ENCODE measurements at places on chromosomes 16 and 17.

DNA sequence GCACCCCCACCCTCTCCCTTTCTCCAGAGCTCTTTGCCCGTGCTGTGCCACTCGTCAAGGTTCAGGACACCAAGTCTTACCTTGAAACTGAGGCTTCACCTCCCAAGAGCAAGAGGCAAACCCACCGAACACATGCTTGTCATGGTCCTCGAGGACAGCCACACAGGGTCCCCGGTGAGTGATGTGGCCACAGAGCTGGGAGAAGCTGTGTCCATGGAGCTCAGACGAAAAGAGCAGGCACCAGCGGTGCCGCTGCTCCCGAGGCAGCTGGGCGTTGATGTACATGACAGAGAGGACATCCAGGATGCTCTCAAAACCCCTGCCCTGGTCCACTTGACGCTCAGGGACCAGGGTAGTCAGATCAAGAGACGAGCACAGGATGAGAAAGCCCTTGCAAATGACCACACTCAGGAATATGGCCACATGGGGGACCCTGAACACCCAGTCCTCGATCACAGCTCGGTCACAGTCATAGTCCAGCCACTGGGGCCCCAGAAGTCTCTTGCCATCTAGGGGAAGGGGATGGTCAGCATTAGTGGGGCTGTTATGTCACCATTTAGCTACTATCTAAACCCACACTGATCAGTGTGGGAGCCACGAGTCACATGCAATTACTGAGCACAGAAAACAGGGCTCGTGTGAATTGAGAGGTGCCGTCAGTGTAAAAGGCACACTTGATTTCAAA, 17.8 kb downstream of the MEAK7 start:
- DNase-seq: no peak

DNA sequence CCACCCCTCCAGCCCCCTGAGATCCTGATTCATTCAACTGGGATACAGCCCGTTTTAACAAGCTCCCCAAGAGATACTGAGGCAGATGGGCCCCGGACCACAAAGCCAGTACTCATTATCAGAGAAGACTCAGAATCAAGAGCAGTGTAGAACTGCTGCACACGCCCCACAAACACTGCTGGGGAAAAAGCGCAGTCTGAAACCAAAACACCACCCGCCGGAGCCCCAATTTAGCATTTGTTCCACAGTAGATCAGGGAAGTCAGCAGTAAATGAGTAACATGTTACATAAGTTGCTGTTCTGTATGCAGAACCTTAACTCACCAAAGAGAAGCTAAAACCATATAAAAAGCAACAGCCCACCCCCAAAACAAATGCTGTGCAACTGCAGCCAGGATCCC, 123.6 kb downstream of the CDYL2 start:
- no peak for DNase-seq

DNA sequence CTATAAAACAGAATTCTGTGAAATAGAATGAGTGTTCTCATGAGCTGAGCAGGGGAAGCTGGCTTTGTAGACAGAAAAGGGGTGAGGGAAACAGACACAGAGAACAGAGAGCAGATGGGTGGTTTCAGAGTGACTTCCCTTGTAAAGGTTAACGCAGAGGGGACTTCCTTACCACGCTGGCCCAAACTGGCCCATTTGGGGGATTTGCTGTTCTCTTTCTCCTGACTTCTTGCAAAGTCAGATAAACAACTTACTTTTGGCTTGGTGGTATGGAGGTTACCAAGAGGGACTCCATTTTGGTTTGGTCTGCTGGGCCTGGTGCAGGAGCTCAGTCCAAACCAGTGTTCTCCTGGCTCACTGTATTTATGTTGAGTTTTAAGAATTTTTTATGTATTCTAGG, 48.4 kb downstream of the SEC14L1 start:
- no peak for DNase-seq

- DNase-seq: no peak
Measured at GRCh38 chr17:70181376-70181775, 12.0 kb downstream of the KCNJ2 start.

- no peak for DNase-seq
Measured at GRCh38 chr17:64196601-64197000, 66.5 kb downstream of the TEX2 start.

GRCh38 chr17:42289611-42290181, 1.4 kb downstream of the STAT5A start:
- no peak for DNase-seq

DNA sequence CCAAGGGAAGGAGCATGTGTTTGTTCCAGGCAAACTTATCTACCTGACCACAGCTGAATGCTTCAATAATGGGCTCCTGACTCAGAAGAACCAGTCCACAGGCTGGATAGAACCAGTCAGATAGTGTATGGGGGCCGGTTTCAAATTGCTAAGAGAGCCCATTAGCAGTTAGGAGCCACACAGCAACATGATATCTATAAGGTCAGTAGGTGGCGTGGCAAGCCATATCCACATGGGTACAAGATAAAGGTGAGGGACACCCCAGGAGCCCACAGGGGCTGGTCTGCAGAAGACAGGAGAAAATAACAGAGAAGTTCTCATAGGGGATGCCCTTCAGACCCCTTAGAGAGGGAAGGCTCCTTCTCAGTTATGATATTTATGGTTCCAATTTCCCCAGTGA, 31.6 kb upstream of the CDRT15 start:
- DNase-seq: no peak
